Activated T-cell treated with anti-CD3 and anti-CD28 coated beads, Interleukin-2, amount 50 U/mL, for 72 hours (primary cell): ENCODE measurements at places on chromosomes 11 and 22. TPM values are rescaled to one million over a fixed set of nuclear protein-coding genes. Genes with fewer than 3 reads are reported as not detected.

Gene HBG2
- total RNA-seq, result not detected

Gene MYBPC3
- total RNA-seq, result not detected

Gene LDLRAD3
- total RNA-seq, result not detected

Gene SBF1
- total RNA-seq, result 108 TPM

Gene MAP6
- 0.14 TPM for total RNA-seq

Gene PHLDA2
- 3.4 TPM for total RNA-seq

Gene GP1BB
- total RNA-seq, result not detected

Gene DDI1
- not detected for total RNA-seq

Gene SLC5A4
- total RNA-seq, result not detected

Gene SHANK3
- total RNA-seq, result 0.19 TPM

Gene ZNF214
- 0.10 TPM for total RNA-seq

- no peak for DNase-seq
Observed at GRCh38 chr22:23237201-23237798, 57.0 kb downstream of the BCR start.

DNA sequence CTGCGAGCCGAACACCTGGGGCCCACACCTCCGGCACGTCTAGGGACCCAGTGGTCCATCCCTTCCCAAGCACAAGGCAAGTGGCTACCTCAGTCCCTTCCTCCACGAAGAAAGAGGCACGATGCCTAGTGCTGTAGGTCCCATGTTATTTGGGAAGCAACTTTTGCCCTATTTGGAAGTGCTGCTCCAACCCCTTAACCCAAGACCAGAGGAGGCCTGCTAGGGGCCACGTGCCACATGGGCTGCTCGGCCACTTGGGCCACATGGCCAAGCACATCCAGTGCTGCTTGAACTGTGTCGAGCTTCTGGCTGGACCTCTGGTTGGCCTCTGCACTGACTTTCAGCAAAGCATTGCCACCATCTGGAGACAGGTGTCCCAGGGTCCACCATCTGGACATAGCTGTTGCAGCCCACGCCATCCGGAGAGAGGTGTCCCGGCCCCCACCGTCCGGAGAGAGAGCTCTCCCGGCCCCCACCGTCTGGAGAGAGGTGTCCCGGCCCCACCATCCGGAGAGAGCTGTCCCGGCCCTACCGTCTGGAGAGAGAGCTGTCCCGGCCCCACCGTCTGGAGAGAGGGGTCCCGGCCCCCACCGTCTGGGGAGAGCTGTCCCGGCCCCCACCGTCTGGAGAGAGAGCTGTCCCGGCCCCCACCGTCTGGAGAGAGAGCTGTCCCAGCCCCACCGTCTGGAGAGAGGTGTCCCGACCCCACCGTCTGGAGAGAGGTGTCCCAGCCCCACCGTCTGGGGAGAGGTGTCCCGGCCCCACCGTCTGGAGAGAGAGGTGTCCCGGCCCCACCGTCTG is 6.5 kb upstream of the B4GALNT4 start:
- DNase-seq, result no peak

- DNase-seq, result no peak
Observed at GRCh38 chr22:46770726-46771125, 8.3 kb downstream of the TBC1D22A start.

- no peak for DNase-seq
Observed at GRCh38 chr11:33211153-33211552, 46.0 kb upstream of the HIPK3 start.

DNA sequence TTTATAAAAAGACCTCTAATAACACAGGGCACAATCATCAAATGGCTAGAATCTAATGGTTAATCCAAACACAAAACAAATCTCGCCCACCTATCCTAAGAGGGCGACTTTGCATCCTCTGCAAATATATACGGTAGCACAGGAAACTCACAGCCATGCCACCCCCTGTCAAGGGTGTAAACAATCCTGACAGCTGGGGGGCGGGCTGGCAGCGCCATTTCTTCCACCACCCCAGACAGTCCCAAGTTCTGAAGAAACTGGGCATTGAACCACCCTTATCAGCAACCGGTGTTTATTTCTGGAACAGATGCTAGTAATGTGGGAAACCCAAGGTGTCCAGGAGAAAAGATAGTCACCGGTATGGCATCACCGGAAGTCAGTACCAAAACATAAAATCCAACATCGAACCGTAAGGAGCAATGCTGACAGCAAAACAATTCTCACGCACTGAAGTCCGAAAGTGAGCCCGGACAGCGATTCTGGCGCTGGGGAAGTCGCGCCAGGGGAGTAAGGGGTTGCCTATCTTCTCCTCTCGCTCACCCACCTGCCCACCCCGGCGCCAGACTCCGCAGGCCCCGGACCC is 825 bp downstream of the FBXO3 start:
- peak; percentile 25 for DNase-seq

GRCh38 chr11:86799680-86800075 is 664 bp upstream of the PRSS23 start:
- no peak for DNase-seq

- no peak for DNase-seq
Observed at GRCh38 chr11:45151362-45151982, 5.0 kb downstream of the PRDM11 start.

- DNase-seq, result no peak
Observed at GRCh38 chr11:133515107-133515506, 17.2 kb downstream of the OPCML start.

GRCh38 chr11:113085446-113085845 is 124.2 kb downstream of the NCAM1 start:
- no peak for DNase-seq

DNA sequence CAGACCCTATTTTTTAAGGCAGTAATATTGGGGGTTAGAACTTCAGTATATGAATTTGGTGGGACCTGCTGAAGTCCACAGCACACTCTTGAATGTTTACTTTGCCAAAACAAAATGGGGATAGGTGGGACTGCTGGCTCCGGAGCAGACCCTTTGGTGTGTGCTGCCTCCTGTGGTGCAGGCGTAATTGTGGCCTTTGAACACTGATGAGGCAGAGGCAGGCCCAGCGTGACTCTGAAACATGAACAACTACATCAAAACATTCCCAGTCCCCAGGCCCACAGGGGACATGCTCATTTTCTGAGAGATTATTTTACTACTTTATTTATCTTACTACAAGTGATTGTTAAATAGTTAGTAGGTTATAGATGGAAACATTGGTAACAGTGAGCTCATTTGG is 225.0 kb upstream of the TBCEL start:
- no peak for DNase-seq

DNA sequence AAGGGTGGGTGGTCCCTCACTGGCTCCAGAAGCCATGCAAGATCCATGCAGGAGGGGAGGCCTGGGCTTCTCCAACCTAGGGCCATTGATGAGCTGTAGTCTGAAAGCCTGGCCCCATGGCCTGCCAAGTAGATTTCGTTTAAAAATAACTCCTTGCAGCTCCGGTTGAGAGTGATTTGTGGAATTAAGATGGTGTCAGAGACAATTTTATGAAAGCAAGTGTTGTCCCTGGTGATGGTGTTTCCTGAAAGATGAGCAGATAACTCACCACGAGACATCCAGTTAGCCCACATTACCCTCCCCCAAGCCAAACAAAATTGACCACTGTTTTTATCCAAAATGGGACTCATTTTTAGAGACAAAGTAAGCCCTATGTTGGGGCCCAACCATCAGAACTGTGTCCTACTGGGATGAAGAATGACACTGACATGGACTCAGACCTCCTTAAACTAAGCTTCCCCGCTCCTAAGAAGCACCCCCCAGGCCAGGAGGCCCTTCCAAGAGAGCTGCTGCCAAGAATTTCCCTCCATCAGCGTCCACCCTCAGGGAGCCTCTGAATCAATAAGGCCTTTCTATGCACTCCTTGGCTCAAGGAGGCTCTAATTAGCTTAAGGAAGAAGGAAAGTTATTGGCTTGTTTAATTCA is 174.2 kb upstream of the NCAM1 start:
- no peak for DNase-seq

DNA sequence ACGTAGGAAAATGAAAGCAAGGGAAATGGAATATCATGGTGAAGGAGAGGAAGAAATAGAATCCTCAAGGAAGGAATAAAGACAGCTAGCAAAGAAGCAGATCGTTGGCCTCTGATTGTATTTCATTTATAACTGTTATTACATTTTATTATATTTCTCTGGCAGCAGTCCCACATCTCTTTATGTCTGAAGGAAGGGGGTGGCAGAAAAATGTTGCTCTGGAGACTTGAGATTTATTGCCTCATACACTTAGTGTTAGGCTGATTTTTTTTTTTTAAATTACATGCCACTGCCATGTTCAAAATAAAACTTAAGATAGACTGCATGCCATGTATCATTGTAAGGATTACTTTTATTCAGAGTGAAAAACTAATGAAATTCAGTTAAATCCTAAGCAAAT is 971.7 kb upstream of the CHORDC1 start:
- DNase-seq, result no peak

DNA sequence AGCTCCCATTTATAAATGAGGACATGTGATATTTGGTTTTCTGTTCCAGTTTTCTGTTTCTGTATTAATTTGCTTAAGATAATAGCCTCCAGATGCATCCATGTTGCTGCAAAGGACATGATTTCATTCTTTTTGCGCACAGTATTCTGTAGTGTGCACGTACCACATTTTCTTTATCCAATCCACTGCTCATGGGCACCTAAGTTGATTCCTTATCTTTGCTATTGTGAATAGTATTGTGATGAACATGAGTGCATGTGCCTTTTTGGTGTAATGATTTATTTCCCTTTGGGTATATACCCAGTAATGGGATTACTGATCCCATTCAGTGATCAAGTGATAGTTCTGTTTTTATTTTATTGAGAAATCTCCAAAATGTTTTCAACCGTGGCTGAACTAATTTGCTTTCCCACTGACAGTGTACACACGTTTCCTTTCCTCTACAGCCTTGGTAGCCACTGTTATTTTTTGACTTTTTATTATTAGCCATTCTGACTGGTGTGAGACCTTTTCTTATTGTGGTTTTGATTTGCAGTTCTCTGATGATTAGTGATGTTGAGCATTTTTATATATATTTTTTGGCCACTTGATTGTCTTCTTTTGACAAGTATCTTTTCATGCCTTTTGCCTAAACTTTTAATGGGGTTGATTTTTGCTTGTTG is 226.0 kb upstream of the ANO3 start:
- no peak for DNase-seq

GRCh38 chr22:46213052-46213451 is 37.0 kb downstream of the CDPF1 start:
- peak; percentile 50 for DNase-seq

DNA sequence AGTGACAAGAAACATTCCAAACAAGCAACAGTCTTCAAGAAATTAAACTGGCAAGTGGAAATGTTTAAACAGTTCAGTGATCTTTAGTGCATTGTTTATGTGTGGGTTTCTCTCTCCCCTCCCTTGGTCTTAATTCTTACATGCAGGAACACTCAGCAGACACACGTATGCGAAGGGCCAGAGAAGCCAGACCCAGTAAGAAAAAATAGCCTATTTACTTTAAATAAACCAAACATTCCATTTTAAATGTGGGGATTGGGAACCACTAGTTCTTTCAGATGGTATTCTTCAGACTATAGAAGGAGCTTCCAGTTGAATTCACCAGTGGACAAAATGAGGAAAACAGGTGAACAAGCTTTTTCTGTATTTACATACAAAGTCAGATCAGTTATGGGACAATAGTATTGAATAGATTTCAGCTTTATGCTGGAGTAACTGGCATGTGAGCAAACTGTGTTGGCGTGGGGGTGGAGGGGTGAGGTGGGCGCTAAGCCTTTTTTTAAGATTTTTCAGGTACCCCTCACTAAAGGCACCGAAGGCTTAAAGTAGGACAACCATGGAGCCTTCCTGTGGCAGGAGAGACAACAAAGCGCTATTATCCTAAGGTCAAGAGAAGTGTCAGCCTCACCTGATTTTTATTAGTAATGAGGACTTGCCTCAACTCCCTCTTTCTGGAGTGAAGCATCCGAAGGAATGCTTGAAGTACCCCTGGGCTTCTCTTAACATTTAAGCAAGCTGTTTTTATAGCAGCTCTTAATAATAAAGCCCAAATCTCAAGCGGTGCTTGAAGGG is 6.0 kb downstream of the MALAT1 start:
- DNase-seq, result no peak

GRCh38 chr11:76391811-76392475 is 10.8 kb downstream of the GVQW3 start:
- no peak for DNase-seq

DNA sequence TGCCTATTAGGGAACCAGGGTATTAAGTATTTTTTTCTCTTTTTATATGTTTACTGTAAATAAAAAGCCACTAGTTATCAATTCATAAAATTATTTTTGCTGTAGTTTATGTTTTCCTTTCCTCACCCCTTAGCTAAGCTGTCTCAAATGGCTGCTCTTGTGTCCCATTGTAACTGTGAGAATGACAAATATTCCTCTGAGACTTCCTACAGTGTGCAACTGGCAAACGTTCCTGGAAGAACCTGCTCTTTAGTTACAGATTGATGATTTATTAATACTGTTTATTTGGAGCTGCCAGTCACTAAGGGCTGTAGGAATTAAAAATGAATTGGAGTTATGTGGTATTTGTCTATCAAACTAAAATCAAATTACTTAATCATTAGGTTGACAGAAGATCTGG is 675.4 kb upstream of the ARHGAP42 start:
- no peak for DNase-seq

DNA sequence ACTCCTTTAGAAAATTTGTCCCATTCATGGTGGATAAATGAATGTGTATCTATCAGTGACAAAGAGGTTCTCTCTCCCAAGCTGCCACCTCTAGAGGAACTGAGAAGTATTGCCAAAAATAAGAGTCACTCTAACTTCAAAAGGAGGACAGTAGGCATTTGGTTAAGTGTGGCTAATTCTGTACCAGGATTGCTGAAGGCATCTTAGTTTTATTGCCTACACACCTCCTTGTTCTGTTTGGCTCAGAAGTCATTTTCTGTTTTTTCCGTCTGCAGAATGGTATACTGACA is 189.0 kb upstream of the MPPED2 start:
- DNase-seq, result no peak

DNA sequence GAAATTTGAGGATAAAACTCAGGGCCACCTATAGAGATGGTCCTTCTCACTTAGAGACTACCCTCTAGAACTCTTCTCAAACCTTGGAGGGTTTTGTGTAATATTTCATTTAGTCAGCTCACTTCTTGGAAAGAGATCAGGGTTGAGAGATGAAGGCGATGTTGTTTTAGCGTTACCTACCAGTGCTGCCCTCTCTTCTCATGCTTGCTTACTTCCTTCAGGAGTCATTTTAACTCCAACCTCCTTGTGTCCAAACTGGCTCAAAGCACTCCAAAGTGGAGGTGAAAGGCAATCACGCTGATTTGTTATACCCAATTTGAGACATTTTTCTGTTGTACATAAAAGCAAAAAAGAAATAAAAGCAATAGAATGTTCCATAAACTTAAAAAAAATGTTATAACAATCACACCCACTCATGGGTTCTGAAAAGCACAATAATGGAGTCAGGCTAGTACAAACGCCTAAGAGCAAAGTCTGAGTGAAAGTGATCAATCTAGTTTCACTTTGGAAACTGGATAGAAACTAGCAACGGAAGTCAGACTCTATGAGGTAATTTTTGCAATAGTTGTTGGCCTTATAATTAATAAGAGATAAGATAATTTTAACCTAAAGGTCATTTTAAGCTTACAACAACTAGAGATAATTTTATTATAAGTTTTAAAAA is 117.1 kb downstream of the MRTFA start:
- no peak for DNase-seq
